ENCODE measurements at places on chromosomes 6 and 20. TPM values are rescaled to one million over a fixed set of nuclear protein-coding genes. Genes with fewer than 3 reads are reported as not detected.

GRCh38 chr20:50245498-50246366 is 55.1 kb downstream of the CEBPB start:
- no peak for DNase-seq

DNA sequence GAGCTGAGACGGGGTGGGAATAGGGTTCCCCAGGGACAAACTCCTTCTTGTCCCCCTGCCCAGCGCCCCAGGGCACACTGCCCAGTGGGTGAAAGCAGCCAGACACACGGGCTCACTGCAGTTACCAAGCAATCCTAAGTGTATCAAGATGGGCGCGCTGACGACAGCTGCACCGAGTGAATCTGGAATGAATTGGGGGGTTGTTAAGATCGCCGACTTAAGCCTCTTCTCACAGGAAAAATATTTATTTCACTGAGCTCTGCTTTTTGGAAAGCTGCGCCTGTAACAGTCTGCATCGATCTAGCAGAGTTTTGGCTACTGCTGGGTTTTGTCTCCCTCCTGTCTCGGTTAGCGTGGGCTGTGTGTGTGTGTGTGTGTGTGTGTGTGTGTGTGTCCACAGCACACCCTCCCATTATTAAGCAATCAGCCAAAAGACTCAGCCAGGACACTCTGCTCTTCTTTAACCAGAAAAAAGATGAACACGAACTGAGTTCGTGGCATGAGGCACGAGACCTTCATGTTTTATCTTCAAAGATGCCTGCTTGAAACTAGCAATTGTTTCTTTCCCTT is 35.9 kb downstream of the RIPOR3 start:
- peak; percentile 78 for DNase-seq

GRCh38 chr6:5315881-5316280 is 54.6 kb downstream of the FARS2 start:
- DNase-seq: peak; percentile 60

DNA sequence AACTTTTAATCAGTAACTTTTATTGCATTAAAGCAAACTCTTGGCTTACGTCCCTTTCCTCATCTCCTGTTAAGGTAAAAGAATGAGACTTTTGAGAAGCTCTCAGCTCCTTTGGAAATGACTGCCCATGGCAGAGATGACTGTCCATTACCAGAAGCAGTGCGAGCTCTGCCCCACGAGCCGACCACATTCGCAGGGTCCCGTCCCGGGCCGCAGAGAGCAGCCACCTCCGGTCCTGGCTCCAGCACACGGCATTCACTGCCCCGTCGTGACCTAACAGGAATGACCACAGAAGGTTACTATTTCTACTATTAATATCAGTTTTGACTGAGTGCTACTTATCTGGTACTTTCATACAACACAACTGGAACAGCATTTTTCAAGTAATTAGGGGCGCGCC is 63.4 kb downstream of the WDR27 start:
- DNase-seq: no peak

- no peak for DNase-seq
These were observed 28.1 kb upstream of the AKAP7 start for GRCh38 chr6:131107151-131107550.

GRCh38 chr6:51928320-51928719 is 159.1 kb downstream of the PKHD1 start:
- no peak for DNase-seq

DNA sequence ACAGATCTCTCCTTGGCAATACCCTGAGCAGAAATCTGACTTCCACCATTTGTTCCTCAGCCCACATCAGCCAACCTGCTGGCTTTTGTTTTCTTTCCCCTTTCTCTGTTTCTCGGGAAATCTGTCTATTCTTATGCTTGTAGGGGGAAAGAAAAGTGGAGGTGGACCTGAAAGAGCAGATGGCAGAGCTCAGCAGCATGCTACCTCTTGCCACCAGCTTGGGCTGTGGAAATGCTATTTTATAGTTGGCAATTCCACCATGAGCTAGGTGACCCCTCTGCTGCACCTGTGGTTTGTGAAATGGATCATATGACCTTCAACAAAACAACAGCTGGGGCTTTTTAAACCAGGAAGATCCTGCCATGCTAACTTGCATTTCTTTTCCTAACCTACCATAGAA is 6.8 kb upstream of the SPATS1 start:
- DNase-seq: no peak

- DNase-seq: peak; percentile 77
These were observed 129.4 kb downstream of the BCAS1 start for GRCh38 chr20:53940907-53941545.

- no peak for DNase-seq
These were observed 1.2 kb downstream of the SMIM29 start for GRCh38 chr6:34247481-34248197.

DNA sequence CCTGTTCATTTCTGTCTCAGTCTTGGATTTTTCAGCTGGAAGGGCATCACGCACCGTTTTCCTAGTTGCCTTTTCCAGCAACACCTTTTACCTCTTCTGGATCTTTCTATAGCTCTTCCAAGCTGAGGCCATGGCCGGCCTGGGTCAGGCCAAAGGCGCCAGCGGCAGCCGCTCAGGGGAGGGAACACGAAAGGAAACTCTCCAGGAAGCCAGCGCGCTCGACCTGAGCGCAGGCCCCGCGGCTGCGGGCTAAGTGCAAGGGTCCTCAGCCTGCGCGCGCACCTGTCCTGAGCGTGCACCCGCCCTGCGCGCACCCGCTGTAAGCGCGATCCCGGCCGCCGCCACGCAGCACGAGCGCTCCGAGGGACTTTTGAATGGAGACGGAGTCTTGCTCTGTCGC is 43.8 kb upstream of the TMEM181 start:
- DNase-seq: no peak

- DNase-seq: no peak
These were observed 17.0 kb upstream of the TOP1 start for GRCh38 chr20:41011551-41012067.

- no peak for DNase-seq
These were observed 9.6 kb upstream of the MLN start for GRCh38 chr6:33813246-33813904.

- DNase-seq: no peak
These were observed 456.2 kb downstream of the CD109 start for GRCh38 chr6:74152096-74152675.

Gene DSE
- polyA plus RNA-seq: 9.8 TPM

Gene SRSF12
- 5.8 TPM for polyA plus RNA-seq

Gene CHRNA4
- polyA plus RNA-seq: 6.4 TPM

Gene GATA5
- 0.15 TPM for polyA plus RNA-seq
